ENCODE measurements at places on chromosomes 6 and 20. TPM values are rescaled to one million over a fixed set of nuclear protein-coding genes. Genes with fewer than 3 reads are reported as not detected.

The SUMO4 gene
- polyA plus RNA-seq, result not detected

DNA sequence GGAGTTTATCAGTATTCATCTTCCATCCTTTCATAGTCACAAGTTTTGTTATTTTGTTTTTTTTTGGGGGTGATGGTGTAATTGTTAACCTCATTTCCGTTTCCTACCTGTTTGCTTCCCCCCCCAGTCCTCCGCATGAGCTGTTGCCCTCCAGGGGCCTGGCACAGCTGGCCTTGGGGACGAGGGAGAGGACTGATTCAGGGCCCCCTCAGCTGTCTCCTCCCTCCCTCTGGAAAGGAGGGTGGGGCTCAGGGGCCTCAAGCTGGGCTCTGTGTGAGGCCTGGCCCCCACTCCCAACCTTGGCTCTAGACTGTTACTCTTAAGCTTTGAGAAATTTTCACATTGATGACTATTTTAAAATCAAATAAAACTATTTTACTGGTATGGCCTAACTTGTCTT is 4.0 kb downstream of the LRRC73 start:
- DNase-seq, result no peak

- DNase-seq, result peak; percentile 23
Observed at GRCh38 chr6:143513410-143513809, 1.9 kb upstream of the FUCA2 start.

- DNase-seq, result no peak
Observed at GRCh38 chr20:49140834-49141233, 47.3 kb downstream of the STAU1 start.
